ENCODE measurements at places on chromosomes 16 and 17. TPM values are rescaled to one million over a fixed set of nuclear protein-coding genes. Genes with fewer than 3 reads are reported as not detected.

- no peaks in the 10 kb centered on the region for H3K36me3 ChIP-seq
- H3K27ac ChIP-seq = no peak overlapping the region
- no peaks in the 10 kb centered on the region for H3K27me3 ChIP-seq
- H3K4me1 ChIP-seq = peaks cover 23% of the 10 kb centered on the region
These were observed 8.9 kb downstream of the C16orf86 start for GRCh38 chr16:67675579-67675935.

DNA sequence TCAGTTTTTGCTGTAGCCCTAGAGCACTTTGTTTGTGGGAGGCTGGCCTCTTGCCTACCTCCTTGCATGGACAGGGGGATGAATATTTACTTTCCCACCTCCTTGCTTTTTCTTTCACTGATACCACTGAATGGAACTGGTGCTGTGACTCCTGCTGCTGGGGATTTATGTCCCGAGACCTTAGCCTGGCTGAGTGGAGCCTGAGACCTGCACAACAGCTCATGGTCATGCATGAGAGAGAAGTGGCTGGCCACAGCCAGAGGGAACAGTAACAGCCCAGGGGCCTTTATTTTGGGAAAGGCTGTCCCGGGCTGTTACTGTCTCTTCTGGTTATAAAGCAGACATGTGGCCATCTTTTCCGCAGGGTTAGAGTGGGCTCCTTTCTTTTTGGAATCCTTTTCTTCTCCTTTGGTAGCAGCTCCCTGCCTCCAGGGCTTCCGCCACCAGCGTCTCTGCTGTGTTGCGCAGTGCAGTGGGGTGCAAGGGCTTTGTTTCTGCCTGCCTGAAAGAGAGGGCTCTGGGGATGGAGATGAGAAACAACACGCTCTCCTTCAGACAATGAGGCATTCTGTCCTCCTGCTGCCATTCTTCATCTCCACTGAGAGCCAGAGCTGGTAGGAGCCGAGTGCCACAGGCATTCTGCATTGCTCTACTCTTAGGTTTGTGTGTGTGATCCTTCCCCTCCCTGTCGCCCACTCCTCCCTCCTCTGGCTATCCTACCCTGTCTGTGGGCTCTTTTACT, 14.5 kb downstream of the SNX11 start:
- H3K27ac ChIP-seq = no peak overlapping the region
- no peak for DNase-seq
- H3K27me3 ChIP-seq = no peaks in the 10 kb centered on the region
- H3K36me3 ChIP-seq = peaks cover 95% of the 10 kb centered on the region
- no peaks in the 10 kb centered on the region for H3K4me1 ChIP-seq

DNA sequence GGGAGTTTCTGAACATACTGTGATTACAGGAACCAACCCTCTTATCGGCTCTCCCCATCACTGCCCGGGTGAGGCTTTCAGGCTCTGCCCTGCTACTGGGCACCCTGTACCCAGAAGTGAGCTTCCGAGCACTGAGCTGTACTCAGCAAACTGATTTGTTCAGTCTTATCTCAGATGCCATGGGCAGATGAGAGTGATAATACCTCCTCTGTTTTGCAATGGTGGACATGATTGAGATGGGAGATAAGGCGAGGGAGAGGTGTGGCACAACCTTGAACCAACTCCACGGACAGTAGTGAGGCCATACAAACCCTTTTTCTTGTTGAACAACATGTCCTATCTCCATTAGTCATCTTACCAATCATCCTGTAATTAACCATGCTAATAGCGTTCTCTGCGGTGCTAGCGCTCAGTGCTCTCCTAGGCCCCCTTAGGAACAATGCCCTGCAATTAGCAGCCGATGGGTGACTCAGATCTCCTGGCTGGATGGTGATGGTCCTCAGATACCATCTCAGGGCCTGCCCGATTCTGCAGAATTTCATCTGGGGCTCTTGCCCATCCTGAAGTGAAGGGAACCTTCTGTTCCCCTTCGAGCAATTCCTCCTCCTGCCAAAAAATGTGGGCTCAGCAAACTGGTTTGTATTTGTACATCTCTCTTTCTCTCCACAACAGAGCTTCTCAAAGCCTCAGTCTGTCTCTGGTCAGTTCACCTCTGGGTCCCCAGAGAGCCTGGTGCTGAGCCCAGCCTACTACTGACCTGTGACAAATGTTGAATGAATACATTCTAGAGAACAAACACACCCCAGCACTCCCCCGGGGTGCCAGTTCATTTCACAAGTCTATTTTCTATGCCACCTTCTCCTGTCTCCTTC, 139.3 kb upstream of the IRX3 start:
- peaks cover 10% of the 10 kb centered on the region for H3K4me1 ChIP-seq
- no peak for DNase-seq
- no peak overlapping the region for H3K27ac ChIP-seq
- peaks cover 5% of the 10 kb centered on the region for H3K27me3 ChIP-seq
- no peak overlapping the region for H3K4me3 ChIP-seq

DNA sequence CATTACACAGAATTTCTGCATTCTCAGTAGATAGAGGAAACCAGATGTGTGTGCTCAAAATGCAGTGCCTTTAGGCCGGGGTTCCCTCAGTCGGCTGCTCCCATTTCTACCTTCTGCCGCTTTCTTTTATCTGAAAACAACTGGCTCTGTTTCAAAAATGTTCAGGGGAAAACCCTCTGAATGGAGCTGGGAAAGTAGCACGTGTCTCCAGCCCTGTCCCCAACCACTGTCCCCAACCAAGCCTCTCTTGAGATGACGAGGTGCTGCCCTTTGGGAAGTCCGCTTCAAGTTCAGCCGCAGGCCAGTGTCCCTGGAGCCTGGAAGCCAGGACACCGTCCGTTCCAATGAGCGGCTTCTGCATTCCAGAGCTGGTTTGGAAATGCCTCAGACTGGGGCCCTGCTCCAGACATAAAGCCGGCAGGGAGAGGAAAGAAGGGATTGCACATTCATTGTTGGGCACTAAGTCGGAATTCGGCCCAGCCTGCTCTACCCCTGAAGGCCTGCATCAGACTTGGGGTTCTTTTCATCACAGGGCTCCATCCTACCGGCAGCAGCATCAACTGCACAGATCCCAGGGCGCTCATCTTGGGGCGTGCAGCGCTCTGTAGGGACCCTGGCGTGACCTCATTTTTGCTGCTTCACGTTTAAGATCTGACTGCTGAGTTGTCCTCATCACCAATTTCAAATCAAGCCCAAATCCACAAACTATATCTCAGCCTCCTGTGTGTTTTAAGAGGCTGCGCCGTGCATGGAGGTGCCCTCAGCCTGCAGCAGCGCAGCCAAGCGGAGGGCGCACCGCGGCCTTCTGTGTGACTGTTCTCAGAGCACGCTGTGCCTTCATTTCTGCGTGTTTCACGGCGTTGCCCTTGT, 111.3 kb downstream of the BANP start:
- no peak for DNase-seq
- peaks cover 5% of the 10 kb centered on the region for H3K36me3 ChIP-seq
- no peaks in the 10 kb centered on the region for H3K27me3 ChIP-seq
- H3K27ac ChIP-seq = peak overlapping the region; percentile 66
- peaks cover 23% of the 10 kb centered on the region for H3K4me1 ChIP-seq

DNA sequence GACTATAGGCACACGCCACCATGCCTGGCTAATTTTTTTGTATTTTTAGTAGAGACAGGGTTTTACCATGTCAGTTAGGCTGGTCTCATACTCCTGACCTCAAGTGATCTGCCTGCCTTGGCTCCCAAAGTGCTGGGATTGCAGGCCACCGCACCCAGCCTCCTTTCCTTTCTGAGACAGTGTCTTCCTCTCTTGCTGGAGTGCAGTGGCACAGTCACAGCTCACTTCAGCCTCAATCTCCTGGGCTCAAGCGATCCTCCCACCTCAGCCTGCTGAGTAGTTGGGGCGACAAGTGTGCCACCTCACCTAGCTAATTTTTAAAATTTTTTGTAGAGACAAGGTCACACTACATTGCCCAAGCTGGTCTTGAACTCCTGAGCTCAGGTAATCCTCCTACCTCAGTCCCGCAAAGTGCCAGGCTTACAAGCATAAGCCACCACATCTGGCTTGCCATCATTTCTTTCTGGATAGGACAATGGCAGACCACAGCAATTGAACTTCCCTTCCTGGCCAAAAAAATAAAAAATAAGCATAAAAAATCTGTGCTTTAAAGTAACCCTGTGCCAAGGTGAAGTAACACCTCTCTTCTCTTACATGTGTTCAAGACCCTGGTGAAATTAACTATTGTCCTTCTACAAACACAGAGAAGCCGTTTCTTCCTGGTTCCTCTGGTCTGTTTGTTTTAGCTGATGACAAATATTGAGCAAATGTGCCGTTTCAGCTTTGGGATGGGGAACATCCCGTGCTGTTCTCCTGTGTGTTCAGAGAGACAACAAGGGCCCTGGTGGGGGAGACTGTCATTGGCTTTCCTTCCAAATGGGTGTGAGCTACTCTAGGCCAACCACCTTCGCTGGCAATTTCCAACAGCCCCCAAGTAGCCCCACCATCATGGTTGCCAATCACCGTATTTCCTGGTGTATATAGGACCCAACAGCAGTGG, 60.2 kb downstream of the EMP2 start:
- H3K36me3 ChIP-seq = no peaks in the 10 kb centered on the region
- no peak overlapping the region for H3K4me3 ChIP-seq
- H3K4me1 ChIP-seq = peaks cover under 1% of the 10 kb centered on the region
- no peak for DNase-seq
- no peak overlapping the region for H3K27ac ChIP-seq
- H3K27me3 ChIP-seq = no peaks in the 10 kb centered on the region

GRCh38 chr17:21214015-21214776, at the start of gene TMEM11:
Gene TMEM11, minus strand, starts transcription at chr17:21214161. Its CDS starts 9 bp downstream, at chr17:21214152.
- H3K27ac ChIP-seq = peak within 1 kb of the TSS; percentile 97
- peak; percentile 95 for DNase-seq
- peaks cover 64% of the 10 kb centered on the region for H3K4me1 ChIP-seq

GRCh38 chr16:14219983-14220382, 148.9 kb downstream of the MRTFB start:
- H3K4me1 ChIP-seq = no peaks in the 10 kb centered on the region
- no peak overlapping the region for H3K4me3 ChIP-seq
- H3K36me3 ChIP-seq = peaks cover 100% of the 10 kb centered on the region
- H3K27ac ChIP-seq = no peak overlapping the region
- DNase-seq = no peak
- H3K27me3 ChIP-seq = no peaks in the 10 kb centered on the region

TMC6 gene
- 109 TPM for total RNA-seq

LPCAT2 gene
- 10.9 TPM for total RNA-seq

CHD3 gene
- total RNA-seq = 10.9 TPM

C17orf107 gene
- 0.31 TPM for total RNA-seq

OR2C1 gene
- not detected for total RNA-seq

SOST gene
- total RNA-seq = not detected

ARL5C gene
- not detected for total RNA-seq

CPNE7 gene
- total RNA-seq = not detected
